ENCODE measurements at places on chromosomes 13 and 19. TPM values are rescaled to one million over a fixed set of nuclear protein-coding genes. Genes with fewer than 3 reads are reported as not detected.
A peak's percentile ranks its signal among the peaks of the same experiment; 100 is the strongest.

DNA sequence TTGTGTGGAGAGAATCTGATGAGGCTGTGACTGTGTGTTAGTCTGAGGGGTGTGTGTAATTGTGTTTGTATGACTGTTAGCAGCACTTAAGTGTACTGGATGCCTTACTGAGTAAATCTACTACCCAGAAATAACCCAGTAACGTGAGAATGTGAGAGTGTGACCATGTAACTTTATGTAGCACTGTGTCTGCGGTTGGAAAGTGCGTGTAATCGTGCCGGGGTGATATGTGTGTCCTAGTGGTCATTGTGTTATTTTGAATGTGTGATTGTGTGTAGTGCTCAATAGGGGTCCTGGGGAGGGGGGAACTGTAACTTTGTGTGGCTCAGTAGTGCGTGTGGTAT is 550 bp downstream of the ZNF383 start:
- peak overlapping the region; percentile 97 for H3K27ac ChIP-seq
- no peak for DNase-seq
- peak overlapping the region; percentile 95 for H3K4me3 ChIP-seq

OR1M1 gene
- not detected for total RNA-seq

DNA sequence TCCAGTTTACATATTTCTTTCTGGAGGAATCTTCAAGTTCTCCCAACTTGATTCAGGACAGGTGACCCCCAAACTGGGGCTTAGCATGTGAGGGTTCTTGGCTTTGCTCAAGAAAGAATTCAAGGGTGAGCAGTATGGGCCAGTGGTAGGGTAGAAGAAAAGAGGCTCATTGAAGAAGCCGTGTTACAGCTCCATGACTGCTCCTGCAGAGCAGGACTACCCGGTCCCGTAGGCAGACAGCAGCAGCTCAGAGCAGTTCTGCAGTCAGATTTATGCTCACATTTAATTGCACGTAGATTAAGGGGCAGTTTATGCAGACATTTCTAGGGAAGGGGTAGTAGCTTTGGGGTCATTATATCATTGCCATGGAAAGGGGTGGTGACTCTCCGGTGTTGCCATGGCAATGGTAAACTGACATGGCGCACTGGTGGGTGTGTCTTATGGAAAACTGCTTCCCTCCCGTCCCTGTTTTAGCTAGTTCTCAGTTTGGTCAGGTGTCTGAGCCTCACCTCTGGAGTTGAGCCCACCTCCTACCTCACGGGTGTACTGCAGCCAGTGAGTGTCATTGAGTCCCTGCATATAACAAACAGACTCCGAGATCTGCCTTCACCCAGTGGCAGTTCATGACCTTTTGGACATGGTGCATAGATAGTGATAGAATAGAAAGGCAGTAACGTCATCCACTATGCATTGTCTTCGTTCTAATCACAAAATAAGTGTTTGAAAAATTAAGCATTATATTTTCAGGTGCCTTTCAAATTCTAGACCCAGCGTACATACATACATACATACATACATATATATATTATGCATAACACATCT is 16.0 kb upstream of the ZNF792 start:
- H3K36me3 ChIP-seq: no peaks in the 10 kb centered on the region
- DNase-seq: no peak
- H3K4me3 ChIP-seq: no peak overlapping the region
- H3K4me1 ChIP-seq: no peaks in the 10 kb centered on the region
- no peaks in the 10 kb centered on the region for H3K27me3 ChIP-seq
- H3K27ac ChIP-seq: no peak overlapping the region

MTUS2 gene
- total RNA-seq: 4.0 TPM

- no peak overlapping the region for H3K27ac ChIP-seq
- no peaks in the 10 kb centered on the region for H3K4me1 ChIP-seq
- DNase-seq: peak; percentile 47
- no peak overlapping the region for H3K4me3 ChIP-seq
- H3K36me3 ChIP-seq: no peaks in the 10 kb centered on the region
These were observed 110.9 kb downstream of the IER2 start for GRCh38 chr19:13260883-13261653.
